ENCODE measurements at places on chromosomes 11 and 22.
A peak's percentile ranks its signal among the peaks of the same experiment; 100 is the strongest.

GRCh38 chr22:42396621-42397331, 35.4 kb downstream of the NFAM1 start:
- H3K27ac ChIP-seq, result peak overlapping the region; percentile 9
- no peaks in the 10 kb centered on the region for H3K36me3 ChIP-seq
- no peak overlapping the region for H3K4me3 ChIP-seq
- DNase-seq, result no peak
- no peaks in the 10 kb centered on the region for H3K4me1 ChIP-seq

GRCh38 chr11:20611445-20611844, 12.0 kb downstream of the SLC6A5 start:
- H3K4me3 ChIP-seq, result no peak overlapping the region
- peaks cover 8% of the 10 kb centered on the region for H3K4me1 ChIP-seq
- DNase-seq, result no peak
- no peaks in the 10 kb centered on the region for H3K27me3 ChIP-seq
- no peaks in the 10 kb centered on the region for H3K36me3 ChIP-seq

DNA sequence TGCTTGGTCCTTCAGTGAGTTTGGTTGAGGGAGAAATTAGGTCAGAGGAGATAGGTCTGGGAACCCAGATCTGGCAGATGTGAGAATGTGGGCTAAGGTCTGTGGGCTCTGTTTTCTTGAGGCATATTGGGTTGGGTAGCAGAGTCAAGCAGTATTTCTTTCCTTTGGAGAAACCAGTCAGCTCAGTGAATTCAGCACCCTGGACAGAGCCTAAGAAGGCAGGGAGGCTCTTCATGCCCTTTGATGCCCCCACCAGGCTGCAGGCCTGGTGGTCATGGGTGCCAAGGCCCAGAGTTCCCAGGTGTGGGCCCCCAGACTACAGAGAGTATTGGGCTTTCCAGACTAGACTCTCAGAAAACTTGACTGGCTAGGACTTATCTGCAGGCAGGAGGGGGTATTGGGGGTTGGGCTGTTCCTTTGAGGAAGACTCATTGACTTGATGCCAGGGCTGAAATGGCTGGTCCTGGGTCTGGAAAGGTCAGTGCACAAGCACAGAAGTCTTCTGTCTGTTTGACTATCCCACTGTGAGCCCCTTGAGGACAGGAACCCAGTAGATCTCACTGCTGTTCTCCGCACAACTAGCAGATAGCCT, 45.3 kb upstream of the NECTIN1 start:
- no peak overlapping the region for H3K27ac ChIP-seq
- H3K36me3 ChIP-seq, result no peaks in the 10 kb centered on the region
- no peaks in the 10 kb centered on the region for H3K4me1 ChIP-seq
- no peak for DNase-seq

- H3K4me1 ChIP-seq, result peaks cover 6% of the 10 kb centered on the region
- H3K4me3 ChIP-seq, result no peak overlapping the region
- no peak overlapping the region for H3K27ac ChIP-seq
- DNase-seq, result no peak
Observed at GRCh38 chr11:134363592-134363991, 31.8 kb downstream of the GLB1L2 start.

GRCh38 chr11:11148104-11148509, 204.9 kb downstream of the CSNK2A3 start:
- H3K36me3 ChIP-seq, result no peaks in the 10 kb centered on the region
- H3K4me3 ChIP-seq, result no peak overlapping the region
- H3K4me1 ChIP-seq, result peaks cover 25% of the 10 kb centered on the region
- no peaks in the 10 kb centered on the region for H3K27me3 ChIP-seq
- H3K27ac ChIP-seq, result peak overlapping the region; percentile 77

GRCh38 chr11:65426839-65427690, 4.5 kb downstream of the NEAT1 start:
- H3K4me1 ChIP-seq, result peaks cover 59% of the 10 kb centered on the region
- H3K4me3 ChIP-seq, result peak overlapping the region; percentile 69
- DNase-seq, result no peak
- no peaks in the 10 kb centered on the region for H3K27me3 ChIP-seq
- H3K36me3 ChIP-seq, result peaks cover 38% of the 10 kb centered on the region

DNA sequence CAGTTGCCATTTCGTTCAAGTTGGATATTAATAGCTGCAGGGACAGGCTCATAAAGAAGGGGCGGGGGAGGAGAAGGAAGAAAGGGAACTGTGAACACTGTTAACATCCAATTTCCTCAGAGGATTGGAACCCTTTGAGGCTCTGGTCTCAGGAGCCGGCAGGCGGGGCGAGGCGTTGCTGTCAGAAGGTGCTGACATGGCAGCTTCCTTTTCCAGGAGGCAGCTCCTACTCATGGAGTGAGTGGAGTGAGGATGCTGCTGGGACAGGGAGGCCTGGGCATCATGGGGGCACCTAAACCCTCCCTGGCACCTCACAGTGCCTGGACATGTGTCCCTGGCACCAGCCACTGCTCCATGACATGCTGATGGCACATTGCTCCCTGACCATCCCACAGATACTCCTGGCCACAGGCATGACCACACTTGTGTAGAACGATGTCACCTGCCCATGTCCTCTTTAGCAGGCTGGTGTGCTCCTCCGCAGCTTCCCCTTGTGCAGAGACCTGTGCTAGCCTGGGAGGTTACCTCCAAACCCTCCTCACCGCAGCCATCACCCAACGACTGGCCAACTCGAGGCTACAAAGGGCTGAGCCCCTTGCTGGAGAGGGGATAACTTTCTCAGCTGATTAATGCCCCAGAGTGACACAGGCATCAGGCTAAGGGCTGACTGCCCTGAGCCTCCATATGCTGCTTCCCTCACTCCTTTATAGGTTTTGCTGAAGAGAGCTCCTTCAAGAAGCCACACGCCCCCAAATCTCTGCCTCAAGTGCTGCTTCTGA, 79.6 kb upstream of the NECTIN1 start:
- H3K27ac ChIP-seq, result no peak overlapping the region
- DNase-seq, result no peak
- H3K27me3 ChIP-seq, result no peaks in the 10 kb centered on the region
- H3K4me1 ChIP-seq, result no peaks in the 10 kb centered on the region
- H3K36me3 ChIP-seq, result no peaks in the 10 kb centered on the region

Data from esophagus squamous epithelium (tissue), 5 donors.